ENCODE measurements at places on chromosomes 2 and 18.

DNA sequence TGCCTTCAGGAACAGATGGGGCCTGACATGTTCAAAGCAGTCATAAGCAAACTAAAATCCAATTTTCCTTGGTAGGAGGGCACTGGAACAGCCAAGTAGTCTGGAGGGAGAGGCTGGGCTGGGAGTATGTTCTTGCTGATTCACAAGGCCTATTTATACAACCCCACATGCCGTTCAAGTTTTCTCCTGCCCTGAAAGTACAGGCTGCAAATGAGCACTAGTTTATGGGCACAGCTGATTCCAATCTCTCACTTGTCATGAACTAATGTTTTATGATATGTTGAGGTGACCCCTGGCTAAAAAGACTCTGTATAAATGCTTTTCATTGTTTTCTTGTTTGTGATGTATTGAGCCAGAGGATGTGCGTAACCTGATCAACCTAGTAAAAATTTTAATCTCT is 183.4 kb upstream of the SRD5A2 start:
- peak; percentile 36 for DNase-seq

- DNase-seq = no peak
These were observed 70.9 kb downstream of the LRRFIP1 start for GRCh38 chr2:237698358-237698694.

DNA sequence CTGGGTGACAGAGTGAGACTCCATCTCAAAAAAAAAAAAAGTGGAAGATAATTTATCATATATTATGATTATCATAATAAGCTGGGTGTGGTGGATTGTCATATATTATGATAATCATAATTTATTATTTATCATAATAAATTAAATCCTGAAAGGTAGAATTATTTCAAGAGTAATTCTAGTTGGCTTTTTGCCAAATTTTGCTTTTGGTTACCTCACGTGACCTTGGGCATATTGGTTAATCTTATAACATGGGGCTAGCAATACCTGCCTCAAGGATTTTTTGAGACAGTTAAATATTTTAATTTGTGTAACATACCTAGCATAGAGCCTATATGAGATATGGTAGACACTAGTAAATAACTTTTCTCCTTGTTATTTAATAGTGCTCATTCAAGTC is 111.3 kb upstream of the TTC27 start:
- no peak for DNase-seq

DNA sequence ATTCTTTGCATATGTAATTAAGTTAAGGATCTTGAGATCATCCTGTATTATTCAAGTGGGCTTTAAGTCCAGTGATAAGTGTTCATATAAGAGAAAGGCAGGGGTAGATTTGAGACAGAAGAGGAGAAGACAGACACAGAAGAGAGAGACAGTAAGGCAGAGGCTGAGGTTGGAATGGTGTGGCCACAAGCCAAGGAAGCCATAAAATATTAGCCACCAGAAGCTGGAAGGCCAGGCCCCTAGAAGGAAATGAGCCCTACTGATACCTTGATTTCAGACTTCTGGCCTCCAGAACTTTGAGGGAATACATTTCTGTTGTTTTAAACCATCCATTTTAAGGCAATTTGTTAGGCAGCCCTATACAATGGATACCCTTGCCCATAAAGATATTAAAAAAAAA is 66.9 kb upstream of the DLX2 start:
- no peak for DNase-seq

All from muscle of leg (tissue), 16 donors.